ENCODE measurements at places on chromosomes 13 and 19.

- no peak for DNase-seq
Observed at GRCh38 chr13:61414686-61415057, 977 bp downstream of the PCDH20 start.

DNA sequence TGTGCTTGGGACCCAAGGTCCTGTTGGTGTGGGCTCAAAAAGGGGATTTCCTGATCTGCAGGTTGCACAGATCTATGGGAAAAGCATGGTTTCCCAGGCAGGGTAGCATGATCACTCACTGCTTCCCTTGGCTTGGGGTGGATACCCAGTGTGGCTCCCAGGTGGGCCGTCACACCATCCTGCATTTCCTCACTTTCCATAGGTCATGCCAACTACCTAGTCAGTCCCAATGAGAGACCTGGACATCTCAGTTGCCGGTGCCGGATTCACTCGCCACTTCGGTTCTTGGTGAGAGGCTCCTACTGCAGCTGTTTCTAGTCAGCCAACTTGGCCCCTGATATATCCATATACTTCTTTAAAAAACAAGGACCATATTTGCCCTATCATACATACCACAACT is 503.0 kb downstream of the PCDH17 start:
- DNase-seq = no peak

- no peak for DNase-seq
Observed at GRCh38 chr13:82758044-82758443, 1124.2 kb downstream of the SLITRK1 start.

- peak; percentile 21 for DNase-seq
Observed at GRCh38 chr13:38951525-38952313, 38.9 kb downstream of the STOML3 start.

DNA sequence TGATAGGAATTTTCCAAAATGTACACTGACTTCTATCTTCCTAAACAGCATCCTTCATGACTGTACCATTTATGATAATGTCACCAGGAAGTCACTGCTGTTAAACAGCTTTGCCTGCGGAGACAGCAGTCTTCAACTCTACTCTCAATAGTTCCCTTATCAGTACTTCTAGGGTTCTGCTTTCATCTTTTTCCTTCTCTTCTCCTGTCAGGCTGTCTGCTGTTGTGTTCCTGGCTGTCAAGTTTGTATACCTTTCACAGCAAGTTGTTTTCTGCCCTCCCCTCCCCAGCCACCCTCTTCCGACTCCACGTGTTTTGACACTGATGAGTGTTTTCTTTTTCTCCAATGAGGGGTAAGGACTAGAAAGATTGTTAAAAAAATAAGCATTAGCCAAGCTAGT is 2.2 kb downstream of the UPF3A start:
- no peak for DNase-seq

DNA sequence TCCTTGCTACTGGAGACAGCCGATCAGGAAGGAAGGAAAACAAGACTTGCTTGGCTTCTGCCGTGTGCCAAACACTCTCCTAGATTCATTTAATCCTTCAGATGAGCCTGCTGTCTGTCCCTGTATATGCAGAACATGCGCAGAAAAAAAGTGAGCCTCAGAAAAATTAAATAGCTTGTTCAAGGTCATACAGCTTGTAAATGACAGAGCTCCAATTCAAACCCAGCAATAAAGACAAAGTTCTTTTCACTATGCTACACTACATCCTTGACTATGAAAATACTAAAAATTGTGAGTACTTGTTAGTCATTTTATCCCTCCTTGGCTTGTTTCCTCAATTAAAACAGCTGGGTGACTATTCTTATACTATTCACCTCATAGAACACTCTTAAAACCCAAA is 121.4 kb downstream of the KCNRG start:
- no peak for DNase-seq

DNA sequence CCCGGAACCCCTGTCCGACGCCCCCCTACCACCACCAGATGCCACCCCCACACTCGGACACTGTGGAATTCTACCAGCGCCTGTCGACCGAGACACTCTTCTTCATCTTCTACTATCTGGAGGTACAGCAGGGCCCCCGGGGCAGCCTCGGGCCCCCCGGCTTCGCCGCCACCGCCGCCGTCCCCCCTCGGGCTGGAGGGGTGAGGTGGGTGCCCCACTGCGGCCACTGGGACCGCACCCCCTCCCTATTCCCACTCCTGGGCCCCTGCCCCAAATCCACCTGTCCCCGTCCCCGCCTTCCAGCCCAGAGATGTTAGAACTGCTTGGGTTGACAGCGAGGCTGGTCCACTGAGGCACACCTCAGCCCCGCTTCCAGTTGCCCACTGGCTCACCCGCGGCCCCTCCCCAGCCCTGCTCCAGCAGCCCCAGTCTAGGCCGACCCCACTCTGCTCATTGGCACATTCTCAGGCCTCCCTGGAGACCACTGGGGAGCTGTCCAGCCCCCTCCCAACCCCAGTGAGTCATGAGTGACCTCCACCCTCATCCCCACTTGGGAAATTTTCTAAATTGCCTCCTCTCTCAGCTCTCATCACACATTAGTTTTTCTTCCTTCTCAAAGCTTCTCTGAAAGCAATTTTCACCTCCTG is 6.5 kb downstream of the LENG1 start:
- no peak for DNase-seq

- no peak for DNase-seq
Observed at GRCh38 chr13:97627566-97627965, 193.6 kb downstream of the RAP2A start.

DNA sequence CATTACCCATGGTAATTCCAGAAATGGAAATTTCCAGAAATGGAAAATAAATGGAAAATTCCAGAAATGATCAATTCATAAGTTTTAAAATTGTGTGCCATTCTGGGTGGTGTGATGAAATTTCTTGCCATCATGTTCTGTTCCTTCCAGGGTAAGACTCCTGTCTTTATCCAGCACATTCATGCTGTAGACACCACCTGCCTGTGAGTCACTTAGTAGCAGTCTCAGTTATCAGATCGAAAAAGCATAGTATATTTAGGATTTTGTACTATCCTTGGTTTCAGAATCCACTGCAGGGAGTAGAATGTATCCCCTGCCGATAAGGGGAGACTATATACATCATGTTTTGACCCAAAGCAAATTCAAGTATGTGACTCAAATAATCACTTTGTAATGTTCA is 26.7 kb upstream of the CSNK1A1L start:
- no peak for DNase-seq

DNA sequence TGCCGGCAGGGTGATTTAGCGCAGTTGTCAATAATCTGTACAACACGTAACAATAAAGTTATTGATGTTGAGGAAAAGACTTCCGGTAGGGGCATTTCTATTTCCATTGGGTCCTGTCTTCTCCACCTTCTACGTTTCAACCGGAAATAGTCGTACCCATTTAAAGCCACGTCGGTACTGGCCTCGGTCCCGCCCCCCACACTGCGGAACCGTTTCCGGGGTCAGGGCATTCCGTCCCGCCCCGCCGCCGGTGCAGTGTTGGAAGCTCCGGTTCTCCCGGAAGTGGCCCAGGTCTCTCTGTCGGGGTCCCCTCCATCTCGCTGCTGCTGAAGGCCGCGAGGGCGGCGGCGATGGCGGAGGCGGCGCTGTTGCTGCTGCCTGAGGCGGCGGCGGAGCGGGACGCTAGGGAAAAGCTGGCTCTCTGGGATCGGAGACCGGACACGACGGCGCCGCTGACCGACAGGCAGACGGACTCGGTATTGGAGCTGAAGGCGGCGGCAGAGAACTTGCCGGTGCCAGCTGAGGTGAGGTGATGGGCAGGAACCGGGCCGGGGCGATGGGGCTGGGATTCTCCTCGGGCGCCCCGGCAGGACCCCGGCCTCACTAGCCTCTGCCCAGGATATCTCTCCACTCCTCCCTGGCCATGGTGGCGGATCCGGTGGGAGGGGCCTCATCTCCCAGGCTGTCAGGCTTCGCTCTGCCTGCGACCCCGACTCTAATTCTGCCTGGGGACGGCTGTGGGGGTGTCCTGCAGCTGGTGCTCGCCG is at the start of gene COG3:
COG3 (plus strand) TSS at position 253 of the 767 bp plus-strand sequence; CDS start at position 351, 98 bp downstream.
- peak; percentile 97 for DNase-seq

GRCh38 chr13:95485045-95485517 is 67.4 kb upstream of the CLDN10 start:
- DNase-seq = no peak

DNA sequence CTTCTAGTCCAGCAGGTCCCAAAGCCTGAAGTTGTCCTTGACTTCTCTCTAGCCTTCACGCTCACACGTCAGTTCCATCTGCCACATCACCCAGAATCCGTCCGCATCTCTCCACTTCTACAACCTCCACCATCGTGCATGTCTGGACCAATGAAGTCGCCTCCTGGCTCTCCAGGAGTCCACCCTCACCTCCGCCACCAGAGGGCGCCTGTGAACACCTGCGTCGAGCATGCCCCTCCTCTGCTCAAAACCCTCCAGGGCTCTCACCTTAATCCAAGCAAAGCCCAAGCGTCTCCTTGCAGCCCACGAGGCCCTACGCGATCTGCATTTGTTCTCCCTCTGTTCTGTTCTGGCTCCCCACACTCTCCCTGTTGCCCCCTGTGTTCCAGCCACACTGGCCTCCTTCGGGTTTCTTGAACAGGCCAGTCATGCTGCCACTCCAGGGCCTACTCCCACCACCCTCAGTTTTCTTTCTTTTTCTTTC is 3.7 kb downstream of the USHBP1 start:
- peak; percentile 95 for DNase-seq

GRCh38 chr19:34502582-34503411 is 21.2 kb downstream of the WTIP start:
- DNase-seq = no peak

- no peak for DNase-seq
Observed at GRCh38 chr19:30916238-30916637, 433.0 kb downstream of the TSHZ3 start.

- DNase-seq = no peak
Observed at GRCh38 chr13:66623129-66623820, 606.9 kb downstream of the PCDH9 start.

Data from activated naive CD4-positive, alpha-beta T cell treated with anti-CD3 and anti-CD28 coated beads for 36 hours (primary cell).